ENCODE measurements at places on chromosomes 4 and X.

- DNase-seq, result no peak
Measured at GRCh38 chr4:145484225-145484846, 2.7 kb downstream of the SMAD1 start.

- no peak for DNase-seq
Measured at GRCh38 chr4:87575408-87575807, 32.9 kb upstream of the DSPP start.

DNA sequence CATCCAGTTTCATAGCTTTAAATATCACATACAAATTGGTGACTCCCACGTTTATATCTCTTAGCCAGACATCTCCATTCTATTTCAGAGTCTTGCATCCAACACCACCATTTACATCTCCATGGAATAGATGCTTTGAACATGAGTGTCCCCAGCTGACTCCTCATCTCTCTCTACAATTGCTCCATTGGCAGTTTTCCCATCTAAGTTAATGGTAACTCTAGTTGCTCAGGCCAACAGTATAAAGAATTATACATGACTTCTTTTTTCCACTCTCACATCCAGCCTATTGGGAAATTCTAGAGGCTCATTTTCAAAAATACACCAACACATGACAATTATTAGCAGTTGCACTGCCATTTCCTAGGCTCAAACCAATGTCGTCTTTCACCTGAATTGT lies 388.2 kb downstream of the STIM2 start:
- no peak for DNase-seq

DNA sequence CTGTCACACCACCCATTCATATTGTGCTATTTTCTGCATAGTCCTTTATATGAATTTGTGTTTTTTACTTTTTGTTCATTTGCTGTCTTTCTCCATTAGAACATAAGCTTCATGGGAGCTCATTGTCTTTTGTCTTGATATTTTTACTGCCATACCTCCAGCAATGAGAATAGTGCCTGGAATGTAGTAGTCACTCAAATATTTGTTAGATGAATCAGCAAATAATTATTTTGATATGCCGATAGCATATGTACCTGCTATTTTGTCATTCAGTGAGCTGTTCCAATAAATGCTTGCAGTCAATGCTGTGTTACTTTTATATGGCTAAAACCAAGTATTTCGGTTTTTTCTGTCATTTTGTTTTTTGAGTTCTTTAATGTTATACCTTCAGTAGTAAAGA lies 43.5 kb upstream of the SLC25A31 start:
- DNase-seq, result no peak

DNA sequence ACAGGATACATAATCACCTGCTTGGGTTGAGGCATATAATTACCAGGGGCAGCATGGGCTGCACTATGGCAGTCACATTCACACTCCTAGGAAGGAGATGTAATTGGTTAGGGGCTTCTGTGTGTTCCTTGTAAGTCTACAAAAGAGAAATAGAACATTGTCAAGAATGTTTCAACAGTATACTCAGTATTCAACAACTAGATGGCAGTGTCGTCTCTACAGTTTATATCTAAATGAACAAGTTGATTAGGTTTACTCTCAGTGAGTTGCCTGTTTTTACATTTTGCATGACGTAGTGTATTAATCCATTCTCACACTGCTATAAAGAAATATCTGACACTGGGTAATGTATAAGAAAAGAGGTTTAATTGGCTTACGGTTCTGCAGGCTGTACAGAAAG lies 50.5 kb upstream of the RAB33B start:
- DNase-seq, result no peak

DNA sequence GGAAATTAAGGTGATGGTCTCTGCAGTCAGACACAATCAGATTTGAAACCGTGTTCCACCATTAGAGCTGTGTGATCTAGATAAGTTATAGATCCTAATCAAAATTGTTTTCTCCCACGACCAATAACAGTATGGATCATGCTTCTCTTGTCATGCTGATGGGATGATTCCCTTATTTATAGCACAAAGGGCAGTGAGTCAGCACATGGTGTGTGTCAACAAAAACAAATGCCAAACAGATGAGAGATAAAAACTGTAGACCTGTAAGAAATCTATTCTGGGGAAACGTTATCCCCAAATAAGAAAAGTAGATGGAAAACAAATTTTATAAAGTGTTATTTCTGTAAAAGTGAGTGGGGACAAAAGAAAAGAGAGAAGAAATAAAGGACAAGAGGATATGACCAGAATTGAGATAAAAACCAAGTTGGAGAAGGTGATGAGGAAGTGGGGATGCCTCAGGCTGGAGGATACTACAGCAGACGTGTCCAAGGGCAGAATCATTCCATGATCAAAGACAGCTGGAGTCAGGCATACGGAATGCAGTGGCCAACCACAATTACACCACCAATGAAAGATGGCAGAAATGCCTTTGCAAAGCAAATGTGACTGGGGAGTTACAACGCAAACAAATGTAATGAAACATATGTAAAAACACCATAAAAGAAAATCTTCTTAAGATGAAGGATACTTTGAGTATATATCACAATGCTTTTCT lies 377.8 kb upstream of the PRKX start:
- DNase-seq, result no peak

DNA sequence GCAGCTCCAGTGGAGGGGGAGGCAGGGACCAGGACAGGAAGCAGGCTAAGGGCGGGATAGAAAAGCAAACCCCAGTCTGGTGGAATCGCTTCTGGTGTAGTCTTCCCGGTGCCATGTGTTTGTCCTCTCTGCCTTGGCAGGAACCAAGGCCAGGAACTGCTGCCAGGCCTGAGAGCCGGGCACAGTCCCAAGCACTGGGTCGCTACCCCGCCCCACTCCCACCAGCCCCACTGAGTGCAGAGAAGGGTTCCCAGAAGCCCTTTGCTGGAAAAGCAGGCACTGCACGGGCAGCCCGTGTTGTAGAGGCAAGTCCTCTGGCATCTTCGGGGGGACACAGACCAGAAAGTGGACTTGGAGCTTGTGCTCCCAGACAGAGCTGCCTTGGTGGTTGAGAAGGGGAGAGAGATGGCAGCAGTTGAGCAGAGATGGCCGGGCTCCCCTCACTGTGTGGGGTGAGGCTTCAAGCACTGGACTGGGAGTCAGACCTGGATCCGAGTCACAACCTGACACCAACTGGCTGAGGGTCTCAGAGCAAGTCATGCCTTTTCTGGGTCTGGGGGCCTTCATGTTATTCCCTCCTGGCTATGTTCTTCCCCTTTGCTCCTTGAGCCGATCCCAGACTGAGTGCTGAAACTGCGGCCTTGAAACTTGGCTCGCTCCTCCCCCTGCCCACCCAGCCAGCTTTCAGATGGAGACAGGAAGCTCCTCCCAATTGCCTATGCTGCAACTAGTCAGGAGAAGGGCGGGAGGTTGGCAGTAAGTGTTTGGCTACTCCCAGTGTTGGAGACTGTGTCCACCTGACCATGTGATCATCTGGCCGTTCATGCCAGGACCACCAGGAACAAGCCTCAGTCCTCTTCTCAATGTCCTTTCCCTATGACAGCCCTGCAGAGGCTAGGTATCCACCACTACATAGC lies 59.7 kb upstream of the MTM1 start:
- no peak for DNase-seq

DNA sequence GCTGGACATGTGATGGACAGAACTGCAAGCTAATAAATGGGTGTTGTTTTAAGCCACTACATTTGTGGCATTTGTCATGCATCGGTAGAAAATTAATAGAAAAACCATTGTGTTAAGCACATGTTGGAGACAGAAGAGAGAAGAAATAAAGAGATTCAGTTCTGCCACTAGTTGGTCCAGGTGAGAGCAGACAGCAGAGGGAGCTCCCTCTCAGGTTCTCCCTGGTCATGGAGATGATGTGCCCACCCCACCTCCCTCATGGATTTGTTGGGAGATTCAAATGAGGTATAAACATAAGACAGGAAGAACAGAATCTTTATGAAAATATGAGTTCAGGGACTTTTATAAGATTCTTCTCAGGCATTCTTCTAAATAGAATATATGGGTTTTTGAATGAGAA lies 36.8 kb upstream of the OCIAD2 start:
- no peak for DNase-seq

DNA sequence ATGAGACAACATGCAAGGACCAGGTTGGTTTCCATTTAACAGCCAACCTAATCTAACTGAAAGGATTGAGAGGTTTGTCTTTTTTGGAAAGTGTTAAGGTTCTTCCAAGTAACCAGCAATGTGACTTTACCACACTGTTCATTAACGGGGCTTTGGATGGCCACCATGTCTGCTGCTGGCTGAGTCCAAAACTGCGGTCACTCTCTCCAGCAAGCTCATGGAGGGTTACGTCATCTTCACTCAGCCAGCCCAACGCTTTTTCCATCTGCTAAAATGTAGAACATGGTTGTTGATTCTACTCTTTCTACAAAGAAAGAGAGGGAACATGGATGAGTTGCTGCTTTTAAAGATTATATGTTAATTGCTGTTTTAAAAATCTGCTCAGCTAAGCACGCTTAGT lies 11.0 kb downstream of the PKD2 start:
- no peak for DNase-seq

DNA sequence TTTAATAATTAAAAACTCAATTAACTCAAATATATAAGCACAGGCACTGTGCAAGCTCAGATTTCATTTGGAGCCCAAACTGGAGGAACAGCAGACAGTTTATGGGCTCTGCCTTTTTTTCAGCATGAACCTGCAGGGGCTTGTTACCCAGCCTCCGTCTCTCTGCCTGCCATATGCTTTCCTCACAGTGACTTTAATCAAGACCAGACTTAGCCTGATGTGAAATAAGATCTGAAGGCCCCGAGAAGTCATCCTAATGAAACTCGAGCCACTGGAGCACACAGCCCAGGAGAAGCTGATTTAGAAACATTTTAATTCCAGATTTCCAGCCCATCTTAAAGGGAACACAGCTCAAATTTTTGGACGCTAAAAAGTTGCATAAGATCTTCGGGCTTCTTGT lies 55.6 kb downstream of the SPATA18 start:
- no peak for DNase-seq

GRCh38 chr4:11106190-11106589 lies 322.5 kb downstream of the HS3ST1 start:
- no peak for DNase-seq
